Parietal lobe (tissue), 2 donors: ENCODE measurements at places on chromosomes 12 and 14. TPM values are rescaled to one million over a fixed set of nuclear protein-coding genes. Genes with fewer than 3 reads are reported as not detected.

The C12orf50 gene
- total RNA-seq = 0.31 TPM

The TMCC3 gene
- total RNA-seq = 8.1 TPM

The ZBTB42 gene
- total RNA-seq = 0.63 TPM

The PNP gene
- total RNA-seq = 5.6 TPM

The ARHGAP9 gene
- 0.94 TPM for total RNA-seq
